Activated CD4-positive, alpha-beta T cell treated with anti-CD3 and anti-CD28 coated beads, Interleukin-2, amount 50 U/mL, for 16 hours (primary cell): ENCODE measurements at places on chromosomes 1 and 21.
A peak's percentile ranks its signal among the peaks of the same experiment; 100 is the strongest.

DNA sequence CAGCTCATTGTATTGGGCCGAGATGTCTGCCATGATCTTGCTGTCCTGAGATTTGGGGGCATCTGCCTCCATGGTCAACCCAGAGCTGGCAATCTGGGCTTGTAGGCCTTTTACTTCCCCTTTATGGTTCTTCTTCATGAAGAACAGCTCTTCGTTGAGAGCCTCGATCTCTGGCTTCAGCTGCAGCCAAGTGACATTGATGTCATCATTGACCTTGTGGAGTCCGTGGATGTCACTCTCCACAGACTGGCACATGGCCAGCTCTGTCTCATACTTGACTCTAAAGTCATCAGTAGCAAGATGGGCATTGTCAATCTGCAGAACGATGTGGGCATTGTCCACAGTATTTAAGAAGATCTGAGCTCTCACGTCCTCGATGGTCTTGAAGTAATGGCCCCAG is 29.2 kb downstream of the RAP1A start:
- no peak for DNase-seq

DNA sequence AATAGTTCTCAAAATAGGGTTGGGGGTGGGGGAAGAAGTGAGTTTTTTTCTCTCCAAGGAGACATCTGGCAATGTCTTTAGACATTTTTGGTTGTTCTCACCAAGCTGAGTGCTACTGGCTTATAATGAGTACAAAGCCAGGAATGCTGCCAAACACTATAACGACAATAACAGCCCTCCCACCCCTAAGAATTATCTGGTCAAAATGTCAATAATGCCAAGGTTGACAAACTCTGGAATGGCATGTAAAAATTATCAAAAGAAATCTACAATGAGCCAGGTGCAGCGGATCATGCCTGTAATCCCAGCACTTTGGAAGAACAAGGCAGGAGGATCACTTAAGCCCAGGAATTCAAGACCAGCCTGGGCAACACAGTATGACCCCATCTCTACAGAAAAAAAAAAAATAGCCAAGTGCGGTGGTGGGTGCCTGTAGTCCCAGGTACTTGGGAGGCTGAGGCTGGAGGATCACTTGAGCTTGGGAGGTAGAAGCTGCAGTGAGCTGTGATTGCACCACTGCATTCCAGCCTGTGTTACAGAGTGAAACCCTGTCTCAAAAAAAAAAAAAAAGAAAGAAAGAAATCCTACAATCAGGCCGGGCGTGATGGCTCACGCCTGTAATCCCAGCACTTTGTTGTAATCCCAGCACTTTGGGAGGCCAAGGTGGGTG is 2.5 kb downstream of the ATP5PF start:
- DNase-seq = no peak

DNA sequence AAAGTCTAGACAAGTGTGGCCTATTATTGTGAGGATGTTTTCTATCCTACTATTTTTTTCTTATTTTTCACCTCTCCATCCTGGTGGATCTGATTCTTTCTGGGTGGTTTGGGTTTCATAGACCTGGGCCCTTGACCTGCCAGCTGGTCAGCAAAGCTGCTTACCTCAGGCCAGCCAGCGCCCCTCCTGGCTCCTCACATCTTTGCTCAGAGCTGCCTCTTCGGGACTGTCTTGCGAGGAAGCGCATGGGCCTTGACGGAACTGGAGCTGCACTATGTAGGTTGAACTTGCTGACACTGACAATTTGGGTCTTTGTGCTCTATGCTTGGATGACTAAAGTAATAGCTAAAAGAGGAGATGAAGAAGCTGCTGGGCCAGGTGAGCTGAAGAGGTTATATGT is 138.5 kb upstream of the SYT6 start:
- no peak for DNase-seq

DNA sequence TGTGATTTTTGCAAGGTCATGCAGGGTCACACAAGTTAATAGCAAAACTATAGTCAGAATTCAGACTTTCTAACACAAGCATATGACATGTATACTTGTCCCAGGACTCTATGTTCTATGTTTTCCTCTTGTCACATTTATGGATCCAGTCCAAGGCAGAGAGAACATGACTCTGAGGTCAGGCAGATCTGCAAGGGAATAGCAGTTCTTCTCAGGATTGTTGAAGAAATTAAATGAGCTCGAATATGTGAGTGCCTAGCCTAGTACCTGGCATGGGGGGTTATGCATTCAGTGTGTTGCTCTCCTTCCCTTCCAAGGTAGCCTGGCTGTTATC is 9.5 kb upstream of the RPTN start:
- DNase-seq = no peak

DNA sequence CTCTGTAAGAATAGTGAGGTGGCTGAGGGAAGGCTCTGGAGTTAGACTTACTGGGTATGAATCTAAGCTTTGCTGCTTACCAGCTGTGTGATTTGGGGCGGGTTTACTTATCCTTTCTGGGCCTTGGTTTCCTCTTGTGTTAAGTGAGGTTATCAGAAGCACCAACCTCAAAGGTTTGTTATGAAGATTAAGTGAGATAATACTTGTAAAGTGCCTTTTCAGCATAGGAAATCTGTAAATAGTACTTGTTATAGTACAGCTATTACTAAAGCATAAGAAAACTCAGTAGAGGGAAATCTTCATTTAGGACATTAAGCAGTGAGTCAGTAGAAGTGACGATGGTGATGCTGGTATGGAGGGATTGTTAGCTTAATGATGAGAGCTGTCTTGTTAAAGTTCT is 12.1 kb downstream of the HHAT start:
- DNase-seq = peak; percentile 88
